ENCODE measurements at places on chromosomes 12 and 14.

GRCh38 chr14:24866067-24866639 is 183.8 kb downstream of the STXBP6 start:
- no peak for DNase-seq

- DNase-seq: no peak
These were observed 186.6 kb upstream of the PLEKHG7 start for GRCh38 chr12:92516277-92516600.

- no peak for DNase-seq
These were observed 2.4 kb downstream of the WASHC3 start for GRCh38 chr12:102059343-102059742.

DNA sequence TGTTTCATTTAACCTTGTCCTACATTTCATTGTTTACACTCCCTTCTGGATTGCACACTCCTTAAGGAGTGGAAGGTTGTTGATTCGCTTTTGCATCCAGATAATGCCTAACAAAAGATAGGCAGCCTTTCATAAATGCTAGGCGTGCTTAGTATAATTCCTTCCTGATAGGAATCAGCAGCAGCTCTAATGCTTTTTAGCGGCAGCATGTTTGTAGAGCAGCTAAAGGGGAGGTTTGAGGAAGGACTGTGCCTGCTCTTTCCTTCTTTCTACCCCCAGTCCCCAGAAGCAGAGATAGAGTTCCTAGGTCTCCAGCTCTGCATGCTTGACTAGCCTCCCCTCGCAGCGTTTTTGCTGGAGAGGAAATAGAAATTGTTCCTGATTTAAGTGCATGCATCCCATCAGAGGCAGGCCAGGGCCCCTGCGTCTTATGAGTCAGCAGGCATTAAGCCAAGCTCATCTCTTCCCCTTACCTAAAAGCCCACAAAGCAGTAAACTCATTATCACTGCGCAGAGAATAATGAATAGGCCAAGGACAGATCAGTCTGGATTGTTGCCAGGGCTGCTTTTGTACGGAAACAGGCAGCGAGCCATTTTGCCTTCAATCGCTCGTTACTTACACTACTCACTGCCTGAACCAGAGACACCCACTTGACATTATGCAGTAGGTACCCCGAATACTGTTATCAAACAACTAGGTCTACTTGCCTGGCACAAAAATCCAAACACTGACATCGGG is 14.0 kb upstream of the TBPL2 start:
- DNase-seq: peak; percentile 8

GRCh38 chr12:1591543-1591942 is 2.8 kb downstream of the FBXL14 start:
- no peak for DNase-seq

DNA sequence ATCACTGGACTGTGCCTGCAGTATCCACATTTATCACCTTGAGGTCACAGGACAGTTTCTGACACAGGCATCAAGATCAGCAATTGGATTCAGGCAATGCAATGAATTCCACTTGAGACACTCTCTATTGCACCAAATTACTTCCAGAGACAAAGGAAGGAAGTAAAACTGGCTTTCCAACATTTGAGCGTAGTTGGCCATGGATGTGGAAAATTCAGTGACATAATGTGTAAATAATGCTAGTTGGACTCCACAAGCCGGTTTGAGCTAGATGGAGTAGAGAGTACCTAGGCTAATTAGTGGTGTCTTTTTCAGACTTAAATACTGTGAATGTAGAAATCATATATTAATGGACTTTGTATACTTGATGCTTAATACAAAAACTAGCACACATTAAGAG is 168.3 kb upstream of the SYT1 start:
- DNase-seq: no peak

GRCh38 chr12:6345319-6346091 is 3.6 kb upstream of the TNFRSF1A start:
- no peak for DNase-seq

DNA sequence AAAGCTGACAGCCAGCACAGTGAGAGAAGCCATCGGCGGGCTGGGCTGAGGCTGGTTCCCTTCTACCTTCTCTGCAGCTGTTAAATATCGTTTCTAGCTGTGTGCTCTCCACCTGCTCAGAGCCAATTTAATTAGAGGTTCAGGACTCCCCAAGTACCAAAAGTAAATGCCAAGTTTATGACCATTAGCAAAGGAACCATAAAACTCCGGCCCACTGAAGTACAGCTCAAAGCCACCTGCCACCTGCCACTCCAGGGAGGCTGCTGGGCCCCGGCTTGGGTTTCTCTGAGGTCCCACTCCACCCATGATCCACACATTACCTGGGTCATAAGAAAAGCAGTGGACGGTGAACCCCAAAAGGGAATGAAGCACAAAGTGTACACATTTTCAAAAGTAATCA is 272.8 kb downstream of the KSR2 start:
- DNase-seq: no peak

- DNase-seq: no peak
These were observed 329.8 kb downstream of the CACNA1C start for GRCh38 chr12:2382370-2383155.

DNA sequence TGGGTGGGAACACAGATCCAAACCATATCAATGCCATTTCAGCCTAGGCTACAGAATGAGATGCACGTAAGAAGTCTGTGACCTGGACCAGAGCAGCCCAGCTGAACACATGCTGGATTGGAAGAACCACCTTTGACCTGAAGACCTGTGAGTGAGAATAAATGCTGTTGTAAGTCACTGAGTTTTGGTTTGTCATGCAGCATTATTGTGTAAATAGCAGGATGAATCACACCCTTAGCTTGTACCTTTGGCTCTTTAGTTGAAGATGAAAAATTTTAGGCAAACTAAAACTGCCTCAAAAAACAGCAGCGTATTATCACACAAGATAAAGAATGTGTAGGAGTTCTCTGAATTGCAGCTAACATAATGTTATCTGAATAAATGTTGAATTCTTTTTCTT is 199.4 kb upstream of the LRIG3 start:
- no peak for DNase-seq

DNA sequence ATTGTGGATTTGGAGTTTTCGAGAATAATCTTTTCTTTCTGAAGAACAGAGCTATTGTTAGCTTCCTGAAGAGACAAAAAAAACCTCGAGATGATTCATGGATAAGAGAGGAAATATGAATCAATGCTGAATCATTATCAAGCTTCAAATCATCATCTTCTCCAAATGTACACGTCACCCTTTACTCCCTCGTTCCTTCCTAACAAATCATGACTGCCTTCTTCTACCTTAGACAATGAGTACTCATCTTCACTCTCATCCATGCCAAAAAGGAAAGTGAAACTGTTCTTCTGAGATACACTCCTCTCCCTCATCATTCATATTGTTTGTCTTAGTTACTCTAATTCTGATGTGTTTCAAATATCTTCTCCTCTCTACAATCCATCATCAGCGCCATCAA is 1115.8 kb upstream of the ATXN7L3B start:
- DNase-seq: no peak

- no peak for DNase-seq
These were observed 110.4 kb upstream of the CPSF6 start for GRCh38 chr12:69129017-69129416.

- no peak for DNase-seq
These were observed 170.0 kb upstream of the RMST start for GRCh38 chr12:97292588-97292987.

DNA sequence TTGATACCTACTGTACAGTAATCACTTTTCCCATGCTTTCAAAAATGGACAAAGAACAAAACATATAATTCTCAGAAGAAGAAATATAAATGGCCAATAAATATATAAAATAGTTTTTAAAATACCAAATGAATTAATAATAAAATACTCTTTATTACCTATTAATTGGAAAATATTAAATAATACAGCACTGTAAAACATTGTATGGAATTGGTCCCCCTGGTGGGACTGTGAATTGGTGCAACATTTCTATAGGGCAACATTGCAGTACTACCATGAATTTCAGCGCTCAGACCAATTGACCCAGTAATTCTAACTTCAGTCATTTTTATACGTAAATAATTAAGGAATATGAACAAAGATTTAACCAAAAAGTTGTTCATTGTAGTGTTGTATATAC is 162.6 kb downstream of the PELI2 start:
- no peak for DNase-seq

DNA sequence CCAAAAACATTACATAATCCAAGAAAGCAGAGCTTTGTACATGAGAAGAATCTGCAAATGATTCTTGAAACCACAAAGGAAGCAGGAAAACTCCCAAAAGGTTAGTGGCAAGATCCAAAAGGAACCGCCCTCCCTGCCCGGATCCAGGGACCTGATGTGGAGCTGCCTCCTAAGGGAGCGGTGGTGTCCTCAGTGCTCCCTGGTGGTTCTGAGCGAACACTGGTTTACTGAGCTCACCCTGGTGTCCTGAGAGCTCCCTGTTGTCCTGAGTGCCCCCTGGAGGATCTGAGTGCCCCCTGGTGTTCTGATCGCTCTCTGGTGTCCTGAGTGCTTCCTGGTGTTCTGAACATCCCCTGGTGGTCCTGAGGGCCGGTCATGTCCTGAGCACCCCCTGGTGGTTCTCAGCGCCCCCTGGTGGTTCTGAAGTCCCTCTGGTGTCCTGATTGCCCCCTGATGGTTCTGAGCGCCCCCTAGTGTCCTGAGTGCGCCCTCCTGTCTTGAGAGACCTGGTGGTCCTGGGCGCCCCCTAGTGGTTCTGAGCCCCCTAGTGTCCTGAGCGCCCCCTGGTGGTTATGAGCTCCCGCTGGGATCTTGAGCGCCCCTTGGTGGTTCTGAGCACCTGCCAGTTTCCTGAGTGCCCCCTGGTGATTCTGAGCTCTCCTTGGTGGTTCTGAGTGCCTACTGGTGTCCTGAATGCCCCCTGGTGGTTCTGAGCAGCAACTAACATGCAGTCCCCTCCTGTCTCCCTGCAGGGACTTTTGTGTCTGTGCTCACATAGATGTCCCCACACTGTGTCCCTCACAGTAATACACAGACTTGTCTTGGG is 891.1 kb downstream of the TMEM121 start:
- no peak for DNase-seq

- no peak for DNase-seq
These were observed 74.4 kb upstream of the VRK1 start for GRCh38 chr14:96722736-96723135.

GRCh38 chr14:73802431-73803188 is 49.0 kb upstream of the PTGR2 start:
- no peak for DNase-seq

DNA sequence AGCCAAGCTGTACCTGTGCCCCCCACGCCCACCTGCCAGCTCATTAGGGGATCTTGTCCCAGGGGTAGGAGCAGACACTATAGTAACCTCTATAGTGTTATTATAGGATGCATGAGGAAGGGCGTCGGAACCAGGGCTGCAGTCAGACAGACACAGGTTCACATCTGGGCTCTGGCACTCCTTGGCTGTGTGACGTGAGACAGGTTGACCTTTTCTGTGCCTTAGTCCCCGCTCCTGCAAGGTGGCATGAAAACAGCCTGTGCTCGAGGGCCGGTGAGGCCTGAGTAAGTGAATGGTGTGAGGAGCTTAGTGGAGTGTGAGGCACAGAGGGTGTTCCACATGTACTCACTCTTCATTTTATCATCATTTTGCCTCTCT is 19.0 kb downstream of the ASB2 start:
- no peak for DNase-seq

DNA sequence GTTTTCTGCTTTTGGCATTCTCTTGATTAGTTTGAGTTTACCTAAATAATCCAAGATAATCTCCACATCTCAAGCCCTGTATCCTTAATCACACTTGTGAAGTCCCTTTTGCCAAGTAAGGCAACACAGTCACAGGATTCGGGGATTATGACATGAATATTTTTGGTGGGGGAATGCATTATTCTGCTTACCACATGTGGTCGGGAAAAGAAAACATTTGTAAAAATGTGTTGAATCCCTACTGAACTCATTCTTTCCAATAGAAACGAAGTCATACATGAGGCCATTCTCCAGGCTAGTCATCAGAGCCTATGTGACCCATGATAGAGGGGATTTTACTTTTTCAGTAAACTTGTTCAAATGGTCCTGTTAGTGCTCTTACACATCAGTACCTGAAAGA is 58.5 kb upstream of the PRICKLE1 start:
- no peak for DNase-seq

DNA sequence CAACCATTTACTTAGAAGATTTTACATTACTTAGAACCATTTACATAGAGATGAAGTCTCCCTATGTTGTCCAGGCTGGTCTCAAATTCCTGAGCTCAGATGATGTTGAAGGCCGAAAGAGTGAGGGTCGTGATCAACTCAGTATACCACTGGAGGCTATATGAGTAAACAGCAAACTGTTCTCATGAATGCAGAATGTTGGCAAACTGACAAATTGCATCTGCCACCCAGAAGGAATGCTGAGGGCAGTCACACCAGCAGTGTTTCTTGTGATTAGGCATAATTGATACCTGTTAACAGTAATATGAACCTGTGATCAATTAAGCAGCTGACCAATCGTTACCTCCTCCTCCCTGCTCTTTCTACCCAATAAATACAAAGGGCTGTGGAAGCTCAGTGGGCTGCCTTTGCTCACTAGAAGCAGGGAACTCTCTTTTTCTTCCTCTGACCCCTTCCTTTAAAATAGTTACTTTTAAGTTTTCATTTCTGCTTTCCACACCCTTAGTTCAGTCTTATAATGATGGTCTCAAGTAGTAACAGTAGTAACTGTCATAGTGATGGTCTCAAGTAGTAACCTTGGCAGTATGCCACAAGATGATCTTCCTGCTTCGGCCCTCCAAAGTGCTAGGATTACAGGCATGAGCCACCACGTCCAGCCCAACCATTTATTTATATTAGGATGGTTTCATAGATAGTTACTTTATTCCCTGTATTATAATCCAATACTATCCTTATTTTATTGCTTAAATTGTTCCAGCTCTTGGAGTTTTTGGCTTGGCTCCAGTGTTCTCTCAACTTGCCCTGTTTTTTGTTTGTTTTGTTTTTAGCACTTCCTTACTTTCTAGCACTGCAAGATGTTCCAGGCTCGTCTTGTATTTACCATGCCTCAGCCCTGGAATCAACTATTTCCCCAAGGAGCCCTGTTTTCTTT is 25.8 kb downstream of the LIMA1 start:
- no peak for DNase-seq

DNA sequence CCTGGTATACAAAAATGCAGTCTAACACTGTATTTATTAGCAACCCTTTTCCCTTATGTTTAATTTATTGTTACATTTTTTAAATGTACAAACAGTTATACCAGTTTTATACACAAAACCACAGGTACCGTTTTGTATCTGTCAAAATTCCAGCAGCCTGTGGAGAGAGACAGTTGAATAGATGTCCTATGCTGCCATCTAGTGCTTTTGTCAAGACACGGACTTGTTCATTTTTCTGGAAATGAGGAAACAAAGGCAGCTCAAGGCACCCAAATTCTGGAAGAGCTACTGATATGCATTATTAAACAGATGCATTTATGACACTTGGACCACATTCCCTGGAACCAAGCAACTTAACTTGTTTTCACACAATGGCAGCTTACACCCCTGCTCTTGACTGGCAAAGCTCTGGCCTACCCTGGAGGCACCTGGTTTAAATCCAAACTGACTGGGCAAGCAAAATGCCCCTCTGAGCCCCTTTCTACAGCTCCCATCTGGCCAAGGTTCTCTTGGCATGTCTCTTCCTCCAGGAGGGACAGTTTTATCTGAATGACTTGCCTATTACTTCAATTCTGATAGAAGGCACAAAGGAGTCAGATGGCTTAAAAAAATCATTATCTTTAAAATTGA is 286.9 kb upstream of the PRKD1 start:
- DNase-seq: no peak

Measured in posterior cingulate gyrus (tissue), 11 donors.